ENCODE measurements at places on chromosomes 5 and 9.

- no peak for DNase-seq
Measured at GRCh38 chr9:38621434-38622287, 1.3 kb upstream of the ANKRD18A start.

GRCh38 chr9:136004712-136005111 is 43.5 kb upstream of the UBAC1 start:
- no peak for DNase-seq

- DNase-seq, result peak; percentile 50
Measured at GRCh38 chr5:109656829-109657228, 32.9 kb upstream of the MAN2A1 start.

GRCh38 chr9:72424131-72424530 is 59.1 kb upstream of the ZFAND5 start:
- DNase-seq, result no peak
